Dermis blood vessel endothelial cell (primary cell): ENCODE measurements at places on chromosomes 6 and 20. TPM values are rescaled to one million over a fixed set of nuclear protein-coding genes. Genes with fewer than 3 reads are reported as not detected.

GRCh38 chr20:46307139-46307998 is 929 bp downstream of the CDH22 start:
- peak; percentile 61 for DNase-seq

Gene EFCAB8
- total RNA-seq: under 0.01 and 0.05 TPM in 2 replicates

Gene MAP7
- total RNA-seq: 0.34 and 1.1 TPM in 2 replicates

DNA sequence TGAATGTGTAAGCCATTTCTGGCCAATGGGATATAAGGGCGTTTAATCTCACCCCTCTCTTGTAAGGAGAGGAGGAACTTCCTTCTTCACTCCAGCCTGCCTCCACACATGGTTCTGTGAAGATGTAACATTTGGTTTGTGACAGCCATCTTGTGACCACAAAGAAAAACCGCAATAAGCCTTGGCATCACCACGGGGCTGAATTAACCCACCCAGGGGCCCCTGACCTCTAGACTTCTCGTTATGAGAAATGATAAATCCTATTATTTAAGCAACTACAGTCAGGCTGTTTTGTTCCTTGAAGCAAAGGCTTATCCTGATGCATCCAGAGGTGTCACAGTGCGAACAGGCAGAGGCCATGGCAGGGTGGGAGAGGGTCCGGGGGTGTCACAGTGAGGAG is 139.7 kb downstream of the CDC5L start:
- no peak for DNase-seq

- no peak for DNase-seq
Measured at GRCh38 chr6:2623295-2623694, 127.4 kb downstream of the MYLK4 start.

Gene HRH3
- not detected in 2 replicates for total RNA-seq

- DNase-seq: no peak
Measured at GRCh38 chr6:117194978-117195377, 70.4 kb upstream of the VGLL2 start.

DNA sequence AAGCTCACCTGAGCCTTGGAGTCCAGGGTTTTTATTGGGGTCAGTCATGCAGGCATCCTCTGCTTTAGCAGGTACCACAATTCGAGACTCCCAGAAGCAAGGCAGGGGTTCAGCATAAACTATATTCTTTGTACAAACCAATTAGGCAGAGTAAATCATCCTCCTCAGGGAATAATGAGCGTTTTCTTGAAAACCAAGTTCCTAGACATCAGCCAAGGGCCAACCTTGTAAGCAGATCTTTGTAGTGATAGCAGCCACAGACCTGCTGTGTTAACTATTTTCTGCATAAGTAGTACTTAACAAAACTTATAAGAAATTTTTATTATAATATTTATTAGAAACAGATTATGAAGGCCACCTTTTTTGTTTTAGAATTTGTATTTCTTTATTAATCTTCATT is 74.7 kb downstream of the STXBP5 start:
- no peak for DNase-seq

DNA sequence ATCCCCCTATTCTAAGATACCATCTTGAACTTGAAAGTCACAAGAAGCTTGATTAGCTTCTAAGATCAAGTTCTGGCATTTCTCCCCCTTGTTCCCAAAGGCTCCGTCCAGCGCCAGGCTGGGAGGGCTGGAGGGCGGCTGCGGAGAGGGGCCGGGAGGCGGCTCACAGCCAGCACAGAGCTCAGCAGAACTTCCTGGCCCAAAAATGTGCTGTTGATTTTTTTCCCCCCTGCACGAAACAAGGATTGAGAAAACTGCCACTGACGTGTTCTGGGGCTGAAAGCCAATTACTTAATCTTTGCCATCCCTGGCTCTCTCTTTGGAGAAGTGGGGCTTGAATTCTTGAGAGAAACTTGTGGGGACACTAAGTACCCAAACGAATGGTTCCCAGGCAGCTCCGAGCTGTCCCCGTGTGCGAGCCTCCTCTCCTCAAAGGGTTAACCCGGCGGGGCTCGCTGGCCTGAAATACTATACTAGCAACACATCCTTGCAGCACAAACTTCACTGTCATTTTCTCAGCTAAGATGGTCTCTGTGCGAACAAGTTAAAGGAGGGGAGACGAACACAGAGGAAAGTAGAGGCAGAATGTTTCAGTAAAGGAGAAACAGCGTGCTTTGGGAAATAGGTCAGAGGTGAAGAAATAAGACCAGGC is 452 bp downstream of the TRAF3IP2 start:
- DNase-seq: peak; percentile 77

GRCh38 chr6:107186047-107186446 is 70.7 kb upstream of the BEND3 start:
- no peak for DNase-seq

DNA sequence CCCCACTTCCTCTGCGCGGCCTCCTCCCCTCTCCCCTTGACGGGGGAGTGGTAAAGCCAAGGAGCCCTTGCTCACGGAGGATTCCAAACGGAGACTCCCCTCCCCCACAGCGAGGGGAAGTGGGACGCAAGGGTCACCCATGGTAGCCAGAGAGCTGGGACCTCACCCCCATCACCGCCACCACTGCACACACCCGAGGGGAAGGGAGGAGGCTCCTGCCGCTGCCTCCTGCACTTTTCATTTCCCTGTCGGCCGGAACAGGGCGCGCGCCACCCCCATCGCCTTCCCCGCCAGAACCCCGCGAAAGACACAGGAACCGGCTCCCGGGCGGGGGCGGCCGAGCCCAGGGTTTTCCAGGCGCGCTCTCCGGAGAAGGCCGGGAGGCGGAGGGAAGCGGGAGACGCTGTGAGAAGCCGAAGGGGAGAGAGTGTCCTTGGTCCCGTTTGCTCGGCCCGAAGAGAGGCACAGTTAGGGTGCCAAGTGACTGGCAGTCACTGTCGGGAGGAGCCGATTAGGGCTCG is 789 bp downstream of the CCND3 start:
- peak; percentile 47 for DNase-seq

GRCh38 chr20:24256307-24256706 is 213.1 kb upstream of the SYNDIG1 start:
- no peak for DNase-seq

GRCh38 chr6:158775832-158776231 is 43.3 kb downstream of the EZR start:
- DNase-seq: no peak

Gene MDFI
- 34.0 and 37.8 TPM in 2 replicates for total RNA-seq

Gene PPIL6
- total RNA-seq: 0.34 and 0.65 TPM in 2 replicates

Gene ERVFRD-1
- under 0.01 and 0.05 TPM in 2 replicates for total RNA-seq

Gene SNTA1
- 7.2 and 8.8 TPM in 2 replicates for total RNA-seq

Gene TIAM2
- 10.6 and 19.3 TPM in 2 replicates for total RNA-seq

Gene CLDN20
- total RNA-seq: not detected in 2 replicates

Gene SLC22A2
- total RNA-seq: not detected in 2 replicates

DNA sequence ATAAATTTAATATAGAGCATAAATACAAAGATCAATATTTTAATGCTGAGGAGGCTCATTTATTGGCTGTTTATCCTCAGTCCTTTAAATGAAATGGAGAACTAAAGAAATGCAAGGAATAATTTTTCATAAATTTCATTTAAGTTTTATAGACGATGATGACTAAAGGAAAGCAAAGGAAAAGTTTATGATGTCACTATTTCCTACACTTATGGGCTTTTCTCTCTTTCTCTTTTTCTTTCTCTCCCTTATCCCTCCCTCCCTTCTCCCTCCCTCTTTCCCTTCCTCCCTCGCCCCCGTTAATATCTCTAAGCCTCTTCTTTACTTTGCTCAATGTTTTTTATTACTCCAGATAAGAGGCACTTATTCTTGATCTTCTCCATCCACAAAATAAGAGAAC is 889.7 kb upstream of the FLRT3 start:
- no peak for DNase-seq

DNA sequence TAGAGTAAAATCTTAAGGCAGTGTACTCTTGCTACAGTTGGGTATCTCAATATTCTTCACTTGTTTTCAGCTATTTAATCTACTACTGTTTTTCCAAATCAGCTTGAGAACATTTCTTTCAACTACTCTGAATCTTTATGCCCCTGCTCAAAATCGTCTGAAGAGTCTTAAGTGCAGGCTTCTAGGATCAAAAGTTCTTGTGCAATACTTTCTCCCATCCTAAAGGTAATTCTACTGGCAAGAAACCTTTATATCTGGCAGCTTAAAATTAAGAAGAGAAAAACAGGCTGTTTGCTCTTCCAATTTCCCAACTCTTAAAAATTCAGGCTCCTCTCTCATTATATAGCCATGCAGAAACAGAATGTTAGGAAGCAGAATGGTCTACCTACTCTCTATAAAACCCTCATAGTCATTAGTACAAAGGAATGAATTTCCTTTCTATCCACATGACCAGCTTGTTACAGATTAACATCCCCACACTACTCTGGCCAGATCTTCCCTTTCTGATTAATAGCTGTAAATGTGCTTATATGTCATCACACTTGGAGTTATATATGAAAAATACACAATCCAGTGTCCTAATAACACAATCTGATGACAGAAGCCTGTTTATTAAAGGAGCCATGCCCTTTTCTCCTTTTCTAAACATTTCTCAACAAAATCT is 122.2 kb upstream of the FAM184A start:
- no peak for DNase-seq

DNA sequence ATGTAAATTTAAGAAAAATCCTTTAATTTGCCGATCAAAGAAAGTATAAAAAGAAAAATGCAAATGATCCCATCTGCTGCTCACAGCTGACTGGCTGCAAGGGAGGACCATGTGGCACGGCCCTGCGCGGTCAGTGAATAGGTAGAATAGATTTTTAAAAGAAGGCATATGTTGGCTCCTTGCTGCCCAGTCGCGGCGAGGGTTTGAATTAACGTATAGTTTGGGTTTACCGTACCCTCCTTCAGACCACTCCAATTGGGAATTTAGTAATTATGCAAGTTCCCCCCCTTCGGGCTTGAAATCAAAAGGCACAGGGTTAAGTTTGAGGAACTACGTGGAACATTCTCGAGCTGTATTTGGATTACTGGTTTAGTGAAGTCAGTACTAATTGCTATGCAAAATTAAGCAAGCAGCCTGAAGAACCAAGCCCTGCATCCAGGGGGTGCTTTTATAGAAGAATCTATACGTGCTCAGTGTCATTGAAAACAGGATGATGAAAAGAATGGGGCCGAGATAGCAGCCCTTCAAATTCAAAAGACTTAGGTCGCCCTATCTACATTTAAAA is 1.1 kb upstream of the BEND3 start:
- DNase-seq: peak; percentile 40

DNA sequence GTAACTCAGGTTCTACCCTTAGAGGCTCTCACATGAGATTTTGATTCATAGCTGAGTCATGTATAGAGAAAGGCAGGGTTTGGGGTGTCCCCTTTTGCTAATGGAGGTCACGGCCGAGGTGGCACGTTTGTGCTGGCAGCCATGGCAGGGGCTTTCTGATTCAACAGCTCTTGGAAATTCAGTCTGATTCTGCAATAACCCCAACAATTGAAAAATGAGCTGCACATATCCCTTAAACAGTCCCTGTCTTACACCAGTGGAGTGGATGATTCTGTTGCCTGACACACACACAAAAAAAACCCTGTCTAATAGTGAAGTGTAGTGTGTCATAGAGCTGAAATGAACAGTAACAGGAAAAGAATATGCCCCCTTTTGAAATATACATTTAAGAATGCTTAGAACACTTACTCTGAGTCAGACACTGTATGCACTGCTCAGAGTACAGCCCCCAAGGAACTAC is 40.4 kb upstream of the ARG1 start:
- no peak for DNase-seq

DNA sequence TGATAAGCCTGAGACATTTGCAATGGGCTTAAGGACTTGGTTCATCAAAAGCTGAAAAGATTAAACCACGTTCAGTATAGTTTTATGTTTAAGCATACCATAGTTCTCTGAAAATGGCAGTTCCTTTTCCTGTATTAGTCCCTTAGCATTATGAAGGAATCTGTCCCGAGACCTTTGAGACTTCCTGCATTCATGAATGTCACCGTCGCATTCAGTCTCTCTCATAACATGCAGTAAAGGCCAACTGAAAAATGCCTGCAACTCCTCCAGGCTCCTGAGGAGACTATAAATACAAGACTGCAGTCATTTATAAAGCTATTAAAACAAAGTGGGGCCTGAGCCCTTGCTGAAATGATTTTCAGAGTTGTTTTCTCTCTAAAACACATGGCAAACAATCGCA is 129.1 kb downstream of the SYCP2 start:
- DNase-seq: no peak

DNA sequence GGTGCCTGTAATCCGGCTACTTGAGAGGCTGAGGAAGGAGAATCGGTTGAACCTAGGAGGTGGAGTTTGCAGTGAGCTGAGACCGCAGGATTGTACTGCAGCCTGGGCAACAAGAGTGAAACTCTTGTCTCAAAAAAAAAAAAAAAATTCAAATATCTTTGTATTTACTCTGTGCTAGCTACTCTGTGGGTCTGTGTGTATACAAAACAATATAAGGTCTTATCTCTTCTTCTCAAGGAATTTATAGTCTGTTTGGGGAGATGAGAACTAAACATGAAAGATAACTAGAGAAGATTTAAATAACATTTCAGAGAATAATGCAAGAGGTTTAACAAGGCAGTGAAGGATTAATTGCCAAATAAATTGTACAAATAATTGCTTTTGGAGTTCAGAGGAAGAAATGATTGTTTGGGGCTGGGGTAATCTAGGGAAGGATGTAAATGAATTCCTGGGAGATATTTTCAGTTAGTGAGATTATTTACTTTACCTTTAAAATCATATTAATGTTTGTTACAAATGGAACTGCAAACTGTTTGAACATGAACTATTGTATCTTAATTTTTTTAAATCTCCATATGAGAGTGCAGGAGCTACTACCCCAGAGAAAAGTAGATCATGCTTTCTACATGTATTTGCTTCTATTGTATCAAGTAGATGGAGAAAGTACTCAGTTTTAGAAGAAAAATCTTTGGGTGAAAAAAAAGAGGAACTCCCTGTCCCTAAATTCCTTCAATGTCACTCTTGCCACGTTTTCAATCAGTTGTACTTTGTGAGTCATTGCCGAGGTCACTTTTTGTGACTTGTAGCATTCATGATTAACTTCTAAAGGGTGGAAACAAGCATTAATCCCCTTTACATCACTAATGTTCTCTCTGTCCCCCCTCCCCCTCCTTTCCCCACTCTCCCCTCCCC is 39.0 kb downstream of the NCOA3 start:
- no peak for DNase-seq

DNA sequence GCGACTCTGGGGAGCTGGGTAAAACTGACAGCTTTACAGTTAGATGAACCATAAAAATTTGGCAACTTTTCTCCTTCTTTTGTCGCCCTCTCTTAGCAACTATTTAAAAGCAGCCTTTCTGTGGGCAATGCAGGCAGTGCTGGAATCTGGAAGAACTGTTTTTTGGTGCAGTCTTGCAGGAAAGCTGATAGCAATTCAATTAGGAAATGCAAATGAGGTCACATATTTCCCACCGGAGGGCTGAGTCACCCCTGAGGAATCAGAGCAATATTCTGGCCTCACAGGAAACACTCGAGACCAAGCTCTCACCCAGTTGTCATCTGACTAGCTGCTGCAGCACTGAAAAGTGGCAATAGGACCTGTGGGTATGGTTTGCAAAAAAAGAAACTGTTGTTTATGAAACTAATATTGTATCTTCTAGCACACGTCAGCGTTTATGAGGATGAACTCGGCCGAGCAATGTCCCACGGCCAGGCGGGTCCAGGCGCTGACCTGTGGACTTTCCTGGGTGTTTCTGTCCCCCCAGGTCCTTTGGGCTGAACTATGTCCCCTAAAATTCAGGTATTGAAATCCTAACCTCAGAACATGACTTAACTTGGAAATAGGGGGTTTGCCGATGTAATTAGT is 312.3 kb downstream of the TAF4 start:
- DNase-seq: peak; percentile 58

GRCh38 chr6:1001655-1002349 is 308.9 kb upstream of the EXOC2 start:
- DNase-seq: no peak

- DNase-seq: no peak
Measured at GRCh38 chr20:2799688-2800520, 523 bp downstream of the CPXM1 start.

GRCh38 chr20:48740712-48741111 is 87.1 kb downstream of the PREX1 start:
- DNase-seq: no peak
